CD4-positive, alpha-beta T cell treated with Interleukin-10 for 1 hour (primary cell): ENCODE measurements at places on chromosomes 3 and 15.

GRCh38 chr15:101483462-101483861 lies 6.0 kb downstream of the PCSK6 start:
- DNase-seq: no peak

- DNase-seq: no peak
Measured at GRCh38 chr15:45857291-45857690, 222.5 kb downstream of the SQOR start.

GRCh38 chr3:187292631-187293515 lies 1.3 kb upstream of the MASP1 start:
- DNase-seq: no peak

DNA sequence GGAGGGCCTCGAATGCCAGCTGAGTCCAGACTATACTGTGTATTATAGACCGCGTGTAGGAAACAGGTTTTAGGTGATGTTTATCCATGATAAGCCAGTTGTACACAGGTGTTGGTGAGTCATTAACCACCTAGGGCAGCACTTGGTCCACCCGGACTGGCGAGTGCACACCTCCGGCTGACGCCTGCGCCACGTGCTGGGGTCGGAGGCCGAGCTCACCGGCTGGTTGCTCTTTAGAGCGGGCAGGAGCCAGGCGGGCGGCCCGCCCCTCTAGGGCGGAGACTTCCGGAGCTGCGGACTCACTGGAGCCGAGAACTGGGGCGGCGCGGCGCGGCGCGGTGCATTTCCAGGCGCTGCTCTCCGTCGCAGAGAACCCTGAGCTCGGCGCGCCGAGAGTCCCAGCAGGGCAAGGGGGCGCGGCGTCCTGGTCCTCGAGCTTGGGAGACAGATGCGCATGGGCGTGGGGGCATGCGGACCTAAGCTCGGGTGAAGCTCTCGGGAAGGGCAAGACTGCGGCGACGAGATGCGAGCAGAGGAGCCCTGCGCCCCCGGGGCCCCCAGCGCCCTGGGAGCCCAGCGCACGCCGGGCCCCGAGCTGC lies at the start of gene ESYT3:
TSS of gene ESYT3 (plus strand) at position 341 of the 599 bp plus-strand sequence. CDS start at position 524, 183 bp downstream.
- peak; percentile 29 for DNase-seq

- DNase-seq: no peak
Measured at GRCh38 chr3:57929988-57930387, 78.2 kb upstream of the FLNB start.

DNA sequence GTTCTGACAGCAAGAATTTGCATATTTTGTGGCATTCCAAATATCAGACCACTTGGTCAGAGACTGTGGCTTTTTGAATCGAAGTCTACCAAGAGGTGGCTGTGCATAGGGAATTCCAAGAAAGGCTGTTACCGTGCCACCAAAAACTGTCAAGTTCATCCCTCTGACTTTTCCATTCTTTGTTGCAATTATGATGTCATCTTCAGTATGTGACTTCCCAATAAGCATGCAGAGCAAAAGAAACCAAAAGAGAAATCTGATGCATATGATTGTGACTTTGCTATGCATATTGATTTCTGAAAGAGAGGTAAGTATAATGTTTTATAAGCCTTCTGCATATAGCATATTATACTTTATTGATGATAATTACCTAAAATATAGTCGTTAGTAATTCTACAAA lies 6.5 kb downstream of the BCHE start:
- no peak for DNase-seq

DNA sequence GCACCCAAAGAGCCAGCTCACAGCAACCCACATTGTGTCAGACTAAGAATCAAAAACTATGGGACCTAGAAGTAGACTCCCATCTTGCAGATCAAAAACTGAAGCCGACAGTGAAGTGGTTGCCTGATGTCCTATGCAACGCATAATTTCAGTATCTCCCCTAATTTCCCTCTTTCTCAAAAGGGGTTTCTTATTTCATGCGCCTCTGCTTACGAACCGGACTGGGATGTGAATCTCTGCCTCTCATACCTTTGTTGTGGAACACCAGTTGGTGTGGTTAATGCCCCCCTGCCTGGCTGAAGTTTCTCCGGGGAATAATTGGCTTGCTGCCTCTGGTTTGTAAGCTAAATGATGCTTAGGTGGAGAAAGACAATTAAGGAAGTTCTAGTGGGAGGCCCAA lies 514 bp upstream of the FAM174B start:
- no peak for DNase-seq

DNA sequence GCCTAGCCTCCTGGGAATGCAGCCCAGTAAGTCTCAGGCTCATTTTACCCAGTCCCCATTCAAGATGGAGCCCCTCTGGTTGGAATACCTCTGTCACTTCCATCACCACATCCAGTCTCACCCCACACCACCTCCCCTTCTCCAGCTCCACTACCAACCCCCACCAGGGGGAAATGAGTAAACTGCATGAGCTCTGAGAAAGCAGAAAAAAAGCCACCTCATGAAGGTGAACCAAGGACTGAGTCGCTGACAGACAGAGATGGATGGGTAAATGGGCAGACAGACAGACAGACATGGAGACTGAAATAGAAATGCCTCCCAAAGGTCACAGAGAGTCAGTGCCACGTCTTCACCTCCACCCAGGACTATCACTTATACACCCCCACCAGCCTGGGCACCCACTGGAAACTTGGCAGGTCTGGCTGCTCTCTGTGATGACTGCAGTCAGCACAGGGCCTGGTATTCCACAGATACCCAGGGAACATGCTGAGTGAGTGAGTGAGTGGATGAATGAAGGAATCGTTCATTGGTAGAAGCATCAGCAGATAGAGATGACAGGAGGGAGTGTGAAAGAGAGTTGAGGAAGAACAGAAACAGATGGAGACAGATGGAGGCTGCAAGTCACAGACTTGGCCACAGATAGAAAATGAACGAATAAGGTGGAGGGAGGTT lies 4.9 kb upstream of the LOXL1 start:
- no peak for DNase-seq

DNA sequence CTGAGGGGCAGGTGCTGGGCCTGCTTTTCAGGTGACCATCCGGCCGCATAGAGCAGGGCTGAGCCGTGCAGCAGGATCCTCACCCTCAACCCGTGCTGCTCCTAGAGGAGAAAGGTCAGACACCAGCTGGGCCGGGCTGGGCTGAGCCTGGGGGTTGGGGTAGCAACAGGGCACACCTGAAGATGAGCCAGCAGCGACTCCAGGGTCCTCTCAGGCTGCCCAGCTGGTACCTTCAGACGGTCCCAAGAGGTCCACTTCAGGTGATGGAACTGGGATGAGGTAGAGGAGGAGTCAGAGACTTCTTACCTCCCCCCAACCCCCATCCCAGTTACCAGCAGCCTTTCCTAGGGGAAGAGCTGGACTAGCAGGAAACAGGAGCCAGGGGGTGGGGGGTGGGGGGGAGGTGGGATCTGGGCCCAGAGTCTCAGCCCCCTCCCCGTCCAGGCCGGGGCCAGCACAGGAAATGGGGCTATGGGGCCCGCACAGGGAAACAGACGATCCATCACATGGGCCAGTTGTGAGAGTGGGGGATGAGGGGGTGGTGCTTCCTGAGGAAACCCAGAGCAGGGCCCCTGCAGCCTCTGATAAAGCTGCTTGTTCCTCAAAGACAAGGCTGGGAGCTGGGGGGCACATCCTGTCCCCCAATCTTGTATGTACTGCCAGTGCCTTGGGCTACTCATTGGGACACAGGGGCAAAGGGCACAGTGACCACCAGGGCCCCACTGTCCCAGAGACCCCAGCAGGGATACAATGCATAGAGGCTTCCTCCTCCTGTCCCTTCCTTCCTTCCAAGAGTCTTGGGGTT lies 3.0 kb downstream of the INKA1 start:
- peak; percentile 14 for DNase-seq

DNA sequence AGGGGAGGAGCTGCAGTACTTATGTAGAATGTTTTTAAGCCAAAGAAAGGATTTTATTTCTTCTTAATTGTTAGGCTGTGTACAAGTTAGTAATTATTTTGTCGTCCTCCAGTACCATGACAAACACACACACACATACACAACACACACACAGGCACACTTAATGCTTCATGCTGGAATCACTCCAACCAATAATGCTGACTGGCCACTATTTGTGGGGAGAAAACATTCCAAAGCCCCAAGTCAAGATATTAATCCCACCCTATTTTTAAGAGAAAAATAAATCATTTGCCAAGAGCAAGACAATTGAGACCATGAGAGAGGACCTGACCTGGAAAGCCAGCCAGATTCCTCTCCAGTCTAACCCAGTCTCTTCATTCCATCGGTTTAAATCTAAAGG lies 51.8 kb upstream of the TMCO5A start:
- DNase-seq: no peak
